Cerebellum (tissue), 4 donors: ENCODE measurements at places on chromosomes 4 and X. TPM values are rescaled to one million over a fixed set of nuclear protein-coding genes. Genes with fewer than 3 reads are reported as not detected.

The PRDM5 gene
- 29.8 TPM for total RNA-seq

The PAGE5 gene
- total RNA-seq, result not detected

The F11 gene
- total RNA-seq, result not detected

The CFAP99 gene
- total RNA-seq, result 0.45 TPM

The PNMA6A gene
- 8.2 TPM for total RNA-seq

The SORBS2 gene
- total RNA-seq, result 90.4 TPM

The RBM46 gene
- total RNA-seq, result 0.27 TPM

The TRAPPC11 gene
- 77.6 TPM for total RNA-seq

The RIPPLY1 gene
- total RNA-seq, result not detected

The LONRF3 gene
- total RNA-seq, result 3.3 TPM

The GLUD2 gene
- 5.6 TPM for total RNA-seq

The NAP1L3 gene
- total RNA-seq, result 61.4 TPM

The USP26 gene
- not detected for total RNA-seq

The MAGED4B gene
- 71.2 TPM for total RNA-seq

The ADGRL3 gene
- 257 TPM for total RNA-seq

The LIMCH1 gene
- total RNA-seq, result 50.8 TPM

The CTAG1B gene
- total RNA-seq, result not detected

The ZCCHC12 gene
- total RNA-seq, result 41.1 TPM

The NAT8L gene
- total RNA-seq, result 9.2 TPM

The GUCY2F gene
- total RNA-seq, result 0.18 TPM

The SCOC gene
- 75.5 TPM for total RNA-seq

The ACE2 gene
- total RNA-seq, result 0.64 TPM

The RGN gene
- total RNA-seq, result 7.0 TPM

The PPP1R2C gene
- total RNA-seq, result not detected
